ENCODE measurements at places on chromosomes 13 and 19. TPM values are rescaled to one million over a fixed set of nuclear protein-coding genes. Genes with fewer than 3 reads are reported as not detected.

The KLK13 gene
- not detected for total RNA-seq

The TEAD2 gene
- not detected for total RNA-seq

The KLK6 gene
- not detected for total RNA-seq

The THSD1 gene
- 0.40 TPM for total RNA-seq

The APOC4 gene
- total RNA-seq = not detected

The ZNF616 gene
- 2.0 TPM for total RNA-seq

The SIGLEC11 gene
- not detected for total RNA-seq

The MEDAG gene
- total RNA-seq = not detected

The ZGLP1 gene
- total RNA-seq = 2.4 TPM

The CEACAM8 gene
- not detected for total RNA-seq

The PRR12 gene
- total RNA-seq = 44.6 TPM

The CLEC17A gene
- 2.4 TPM for total RNA-seq

The ZNF681 gene
- total RNA-seq = 1.9 TPM

The TNNI3 gene
- total RNA-seq = not detected

The NALCN gene
- not detected for total RNA-seq

The TMC4 gene
- total RNA-seq = 1.3 TPM

The PLEKHG2 gene
- 129 TPM for total RNA-seq

The ZNF577 gene
- total RNA-seq = 5.4 TPM

The C19orf38 gene
- 2.2 TPM for total RNA-seq

The LHB gene
- not detected for total RNA-seq

The AMER2 gene
- total RNA-seq = not detected

The VSIG10L gene
- total RNA-seq = 0.22 TPM

The CD79A gene
- total RNA-seq = 1.6 TPM

The FXYD1 gene
- 4.7 TPM for total RNA-seq

The OLFM2 gene
- total RNA-seq = 3.9 TPM

The CKM gene
- total RNA-seq = not detected

The FFAR3 gene
- total RNA-seq = 0.78 TPM

The PCDH9 gene
- 0.67 TPM for total RNA-seq

The CADM4 gene
- total RNA-seq = 0.40 TPM

The ZFP36 gene
- 1,318 TPM for total RNA-seq

The SPPL2B gene
- 73.2 TPM for total RNA-seq

The MBD3L3 gene
- not detected for total RNA-seq

The RUBCNL gene
- total RNA-seq = 0.13 TPM

The GIPR gene
- 4.6 TPM for total RNA-seq

The TICAM1 gene
- 23.4 TPM for total RNA-seq

The PALM3 gene
- not detected for total RNA-seq

The TMPRSS9 gene
- total RNA-seq = not detected

The KISS1R gene
- 0.99 TPM for total RNA-seq

The WDR62 gene
- total RNA-seq = 2.2 TPM

The CGB8 gene
- total RNA-seq = not detected

The CYP2A7 gene
- not detected for total RNA-seq

The S1PR5 gene
- 1.3 TPM for total RNA-seq

The IGSF23 gene
- not detected for total RNA-seq

The CKAP2 gene
- 27.8 TPM for total RNA-seq

The TYROBP gene
- 16.7 TPM for total RNA-seq

The KASH5 gene
- not detected for total RNA-seq

The MTRF1 gene
- total RNA-seq = 13.8 TPM

The CDX2 gene
- total RNA-seq = not detected

The UHRF1 gene
- 0.12 TPM for total RNA-seq

The MISP gene
- total RNA-seq = not detected

The ZNF181 gene
- total RNA-seq = 4.7 TPM

The PSG3 gene
- total RNA-seq = 0.65 TPM

Measured in T-helper 17 cell (primary cell).